Parietal lobe (tissue), 2 donors: ENCODE measurements at places on chromosomes 12 and 14. TPM values are rescaled to one million over a fixed set of nuclear protein-coding genes. Genes with fewer than 3 reads are reported as not detected.

Gene OR6C68
- not detected for total RNA-seq

Gene ITGB7
- total RNA-seq: not detected

Gene EXOC3L4
- total RNA-seq: not detected

Gene CCDC91
- total RNA-seq: 76.4 TPM

Gene CORO1C
- 221 TPM for total RNA-seq

Gene ADAMTS20
- total RNA-seq: 0.94 TPM

Gene MSI1
- 15.0 TPM for total RNA-seq

Gene NR4A1
- total RNA-seq: 8.5 TPM

Gene OR6C6
- total RNA-seq: not detected

Gene ACRBP
- 1.6 TPM for total RNA-seq

Gene CMA1
- not detected for total RNA-seq

Gene AKAP5
- 19.1 TPM for total RNA-seq

Gene CPNE6
- 27.2 TPM for total RNA-seq

Gene NANOG
- total RNA-seq: under 0.01 TPM

Gene MMP19
- total RNA-seq: not detected

Gene CDK4
- 55.4 TPM for total RNA-seq

Gene HVCN1
- total RNA-seq: 6.9 TPM

Gene PLEKHH1
- 37.2 TPM for total RNA-seq

Gene SIX4
- 0.31 TPM for total RNA-seq

Gene TAS2R20
- total RNA-seq: 26.0 TPM

Gene TGFB3
- total RNA-seq: 21.6 TPM

Gene DPPA3
- total RNA-seq: not detected

Gene AMN
- not detected for total RNA-seq

Gene CISTR
- not detected for total RNA-seq

Gene SLC2A3
- 59.5 TPM for total RNA-seq

Gene MANSC1
- total RNA-seq: 3.4 TPM

Gene LUM
- 4.4 TPM for total RNA-seq

Gene RTL1
- not detected for total RNA-seq

Gene GPRC5D
- total RNA-seq: not detected

Gene LRRK2
- 11.6 TPM for total RNA-seq

Gene CIROP
- total RNA-seq: not detected

Gene HOXC11
- total RNA-seq: not detected

Gene ALKBH2
- total RNA-seq: 21.6 TPM

Gene MYL6
- 311 TPM for total RNA-seq

Gene RASAL1
- total RNA-seq: 2.8 TPM

Gene SLC25A47
- total RNA-seq: not detected

Gene COX8C
- not detected for total RNA-seq

Gene BTBD6
- 49.5 TPM for total RNA-seq

Gene CELA1
- not detected for total RNA-seq

Gene MSRB3
- total RNA-seq: 3.4 TPM

Gene OVCH1
- total RNA-seq: 2.5 TPM

Gene RNFT2
- total RNA-seq: 42.9 TPM

Gene TAS2R46
- 14.4 TPM for total RNA-seq

Gene CLEC4C
- not detected for total RNA-seq

Gene KRT75
- total RNA-seq: not detected

Gene TEX52
- total RNA-seq: not detected

Gene DBX2
- 1.6 TPM for total RNA-seq

Gene LBHD2
- not detected for total RNA-seq

Gene CCDC177
- total RNA-seq: 8.8 TPM

Gene CPM
- total RNA-seq: 0.94 TPM

Gene IKZF4
- total RNA-seq: 8.5 TPM

Gene DAO
- not detected for total RNA-seq

Gene LRP1-AS
- total RNA-seq: not detected

Gene CRY1
- 36.9 TPM for total RNA-seq

Gene ADCY4
- 3.1 TPM for total RNA-seq
